NAMALWA (cell line): ENCODE measurements at places on chromosomes 5 and 9.

DNA sequence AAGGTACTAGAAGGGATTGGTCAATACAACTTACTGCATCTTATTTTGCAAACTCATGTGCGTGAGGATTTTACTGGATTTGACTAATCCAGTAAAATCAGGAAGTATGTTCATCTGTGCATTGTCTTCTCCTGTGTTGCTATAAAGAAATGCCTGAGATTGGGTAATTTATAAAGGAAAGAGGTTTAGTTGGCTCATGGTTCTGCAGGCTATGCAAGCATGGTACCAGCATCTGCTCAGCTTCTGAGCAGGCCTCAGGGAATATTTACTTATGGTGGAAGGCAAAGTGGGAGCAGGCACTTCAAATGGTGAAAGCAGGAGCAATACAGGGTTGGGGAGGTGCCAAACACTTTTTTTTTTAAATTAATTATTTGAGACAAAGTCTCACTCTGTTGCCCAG, 2199.5 kb upstream of the WWC1 start:
- DNase-seq: no peak

DNA sequence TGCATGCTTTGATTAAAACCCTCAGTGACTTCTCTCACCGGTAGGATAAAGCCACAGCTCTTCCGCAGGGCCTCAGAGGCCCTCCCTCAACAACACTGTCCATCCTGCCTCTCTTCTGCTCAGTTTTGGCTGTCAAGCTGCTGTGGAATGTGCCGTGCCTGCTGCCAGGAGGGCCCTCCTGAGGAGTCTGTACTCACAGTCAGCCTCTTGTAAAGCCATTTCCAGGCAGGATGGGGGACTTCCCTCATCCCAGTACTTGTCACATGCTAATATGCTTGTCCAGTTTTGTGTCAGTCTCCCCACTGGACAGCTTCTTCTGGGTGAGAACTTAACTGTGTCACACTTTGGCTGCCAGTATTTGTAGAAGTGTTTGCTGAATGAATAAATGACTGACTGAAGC, 13.9 kb upstream of the DDX41 start:
- DNase-seq: no peak

DNA sequence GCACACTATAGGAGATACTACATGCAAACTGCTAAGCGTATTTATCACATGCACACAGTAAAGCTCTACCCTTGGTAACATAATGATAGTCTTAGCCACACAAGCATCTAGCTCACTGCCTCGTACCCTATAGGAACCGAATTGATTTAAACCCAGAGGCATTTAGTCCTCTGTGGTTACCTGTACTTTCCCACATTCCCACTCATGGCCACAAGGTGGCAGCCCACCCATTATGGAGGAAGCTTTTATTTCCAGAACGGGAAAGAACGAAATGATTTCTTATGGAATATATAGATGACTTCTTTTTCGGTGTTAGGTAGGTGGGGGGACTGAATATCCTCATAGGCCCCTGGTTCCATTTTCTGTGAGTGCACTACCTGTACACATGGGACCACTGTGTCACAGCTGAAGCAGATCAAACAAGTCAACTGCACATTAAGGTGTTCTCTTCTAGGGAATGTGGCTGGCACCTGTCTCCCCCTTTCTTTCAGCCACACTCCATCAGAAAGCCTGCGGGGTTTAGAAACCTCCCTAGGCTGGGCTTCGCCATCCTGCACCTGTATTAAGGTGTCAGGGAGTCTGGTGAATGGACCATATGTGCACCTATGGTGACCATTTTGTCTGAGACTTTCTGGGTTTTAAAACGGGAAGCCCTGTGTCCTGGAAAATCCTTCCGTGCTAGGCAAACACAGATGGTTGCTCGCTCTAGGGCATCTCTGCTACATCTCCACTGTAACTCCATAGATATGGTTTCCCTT, 313.2 kb downstream of the SLIT3 start:
- peak; percentile 66 for DNase-seq

DNA sequence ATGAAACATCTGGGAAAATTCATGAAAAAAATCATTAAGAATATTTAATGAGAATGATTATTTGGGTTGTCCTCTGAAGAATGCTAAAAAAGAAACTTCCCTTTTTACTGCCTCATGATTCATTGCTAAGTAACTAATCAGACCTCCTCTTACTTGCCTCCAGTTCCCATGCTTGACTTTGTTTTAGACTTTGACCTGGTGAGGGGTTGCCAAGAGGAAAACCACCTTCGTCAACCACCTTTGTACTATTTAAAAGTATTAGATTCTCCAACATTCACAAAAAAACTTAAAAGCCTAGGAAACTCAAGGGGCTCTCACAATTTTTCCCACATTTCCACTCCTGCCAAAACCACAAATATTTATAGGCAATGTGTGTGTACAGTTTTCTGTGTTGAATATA, 115.2 kb upstream of the ST8SIA4 start:
- DNase-seq: no peak

DNA sequence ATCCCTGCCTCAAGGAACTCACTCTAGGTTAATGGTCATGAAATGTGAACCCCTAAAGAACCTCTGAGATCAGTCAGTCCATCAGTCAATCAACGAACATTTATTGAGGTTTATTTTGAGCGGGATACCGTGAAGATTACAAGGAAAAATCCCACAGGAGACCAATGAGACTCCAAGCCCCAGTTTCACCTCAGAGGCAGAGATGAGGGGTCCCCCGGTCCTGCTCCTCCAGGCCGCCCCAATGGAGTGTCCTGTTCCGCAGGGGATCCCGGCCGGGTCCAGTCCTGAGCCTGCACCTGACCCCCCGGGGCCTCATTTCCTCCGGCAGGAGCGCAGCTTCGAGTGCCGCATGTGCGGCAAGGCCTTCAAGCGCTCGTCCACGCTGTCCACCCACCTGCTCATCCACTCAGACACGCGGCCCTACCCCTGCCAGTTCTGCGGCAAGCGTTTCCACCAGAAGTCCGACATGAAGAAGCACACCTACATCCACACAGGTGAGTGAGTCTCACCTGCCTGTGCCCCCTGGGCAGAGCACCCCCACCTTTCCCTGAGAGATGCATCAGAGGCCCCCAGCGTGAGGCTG, 11.0 kb downstream of the GFI1B start:
- no peak for DNase-seq

GRCh38 chr9:33354651-33355211, 47.6 kb downstream of the AQP7 start:
- no peak for DNase-seq

DNA sequence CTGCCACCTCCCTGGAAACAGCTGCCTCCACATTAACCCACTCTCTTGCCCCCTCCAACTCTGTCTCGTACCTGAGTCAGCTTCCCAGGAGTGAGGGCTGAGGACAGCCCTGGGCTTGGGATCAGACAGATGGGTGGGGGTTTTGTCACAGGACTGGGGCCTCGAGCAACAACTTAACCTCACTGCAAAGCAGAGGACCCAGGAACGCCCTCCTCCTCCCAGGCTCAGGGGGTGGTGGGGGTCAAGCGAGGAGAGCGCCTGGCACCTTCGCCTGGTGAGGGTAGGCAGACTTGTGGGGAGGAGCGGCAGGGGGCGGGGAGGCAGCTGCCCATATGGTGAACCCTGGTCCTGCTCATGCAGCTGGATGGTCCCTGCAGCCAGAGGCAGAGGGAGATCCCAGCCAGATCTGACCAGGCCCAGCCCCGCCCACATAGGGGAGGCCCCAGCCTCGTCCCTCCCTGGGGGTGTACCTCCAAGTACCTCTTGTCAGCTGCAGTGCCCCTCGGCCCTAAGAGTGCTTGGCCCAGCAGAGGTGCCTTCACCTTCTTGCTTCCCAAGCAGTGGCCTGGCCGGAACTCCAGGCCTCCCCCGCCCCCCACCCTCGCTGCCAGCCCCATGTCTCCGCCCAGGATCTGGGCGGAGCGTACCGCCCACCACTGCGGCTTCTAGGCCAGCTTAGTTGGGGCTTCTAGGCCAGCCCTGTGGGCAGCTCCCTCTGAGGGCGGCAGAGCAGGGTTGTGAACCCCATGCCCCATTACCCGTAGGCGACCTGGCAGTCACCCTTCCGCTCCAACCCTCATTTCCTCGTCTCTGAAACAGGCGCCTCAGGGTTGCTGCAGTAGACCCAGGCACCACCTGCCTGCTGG, at the start of gene SARDH:
TSS of gene SARDH (minus strand) at position 579 of the 866 bp plus-strand sequence. CDS start 4,179 bp downstream, outside the sequence.
- DNase-seq: peak; percentile 30

DNA sequence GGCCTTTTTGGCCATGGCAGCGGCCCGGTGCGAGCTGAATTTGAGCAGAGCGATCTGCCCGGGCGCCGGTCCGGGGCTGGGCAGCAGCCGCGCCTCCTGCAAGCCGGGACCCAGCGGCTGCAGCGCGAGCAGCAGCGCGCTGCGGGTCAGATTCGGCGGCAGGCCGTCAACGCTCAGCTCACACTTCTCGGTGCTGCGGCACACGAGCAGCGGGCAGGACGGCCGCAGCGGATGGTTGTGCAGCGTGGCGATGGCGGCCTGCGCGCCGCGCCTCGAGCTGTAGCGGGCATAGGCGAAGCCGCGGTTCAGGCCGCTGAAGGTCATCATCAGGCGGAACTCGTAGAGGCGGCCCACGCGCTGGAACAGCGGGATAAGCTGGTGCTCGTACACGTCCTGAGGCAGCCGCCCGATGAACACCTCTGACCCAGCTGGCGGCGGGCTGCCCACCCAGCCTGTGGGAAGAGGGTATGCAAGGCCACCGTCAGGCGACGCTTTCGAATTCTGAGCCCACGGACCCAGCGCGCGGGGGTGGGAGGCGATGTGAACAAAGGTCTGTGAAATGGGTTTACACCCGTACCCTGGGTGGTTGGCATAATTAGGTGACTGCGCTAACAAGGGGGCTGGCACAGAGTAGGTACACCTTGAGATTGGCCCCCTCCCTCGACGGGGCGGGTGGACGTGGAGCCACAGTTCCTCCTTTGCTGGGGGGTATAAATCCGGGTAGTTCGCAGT, 755 bp downstream of the DND1 start:
- DNase-seq: no peak

- no peak for DNase-seq
These were observed 139.2 kb upstream of the SLC30A5 start for GRCh38 chr5:68954618-68954910.

DNA sequence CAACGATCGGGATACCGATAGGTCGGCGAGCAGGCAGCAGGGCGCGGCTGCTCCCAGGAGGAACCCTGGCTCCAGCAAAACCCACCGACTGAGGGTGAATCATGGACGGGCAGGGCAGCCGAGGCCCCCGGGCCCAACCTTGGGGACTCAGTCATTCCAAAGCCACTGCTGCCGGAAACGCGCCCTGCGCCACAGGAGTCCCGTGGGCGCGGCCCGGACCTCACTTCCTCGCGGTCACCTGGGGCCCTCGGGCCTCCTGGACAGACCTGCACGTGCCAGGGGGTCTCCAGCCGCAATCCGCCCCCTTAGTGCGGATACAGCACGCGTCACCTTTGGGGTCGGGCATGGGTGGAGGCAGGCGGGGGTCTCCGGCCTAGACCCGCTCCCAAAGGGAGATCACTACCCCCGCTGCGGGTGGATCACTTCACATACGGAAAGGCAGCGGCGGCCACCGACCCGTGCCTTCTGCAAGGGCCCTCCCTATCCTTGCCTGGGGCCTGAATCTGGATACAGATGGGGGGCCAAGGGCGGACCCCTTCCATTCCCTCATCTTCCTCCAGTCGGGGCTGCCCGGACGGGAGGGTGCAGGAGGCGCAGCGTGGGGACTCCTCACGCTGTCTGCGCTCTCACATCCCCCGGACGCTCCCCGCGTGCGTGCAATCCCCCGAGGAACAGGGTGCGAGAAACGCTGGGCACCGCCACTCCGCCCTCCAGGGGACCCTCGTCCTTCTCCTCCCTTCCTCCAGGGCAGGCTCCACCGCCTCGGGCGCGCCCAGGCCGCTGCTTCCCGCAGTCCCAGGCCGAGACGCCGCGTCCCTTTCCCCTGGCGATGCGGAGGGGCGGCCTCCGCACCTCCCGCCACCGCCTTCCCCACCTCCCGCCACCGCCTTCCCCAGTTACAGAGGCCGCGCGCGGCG, 586 bp downstream of the TXN start:
- DNase-seq: peak; percentile 33

DNA sequence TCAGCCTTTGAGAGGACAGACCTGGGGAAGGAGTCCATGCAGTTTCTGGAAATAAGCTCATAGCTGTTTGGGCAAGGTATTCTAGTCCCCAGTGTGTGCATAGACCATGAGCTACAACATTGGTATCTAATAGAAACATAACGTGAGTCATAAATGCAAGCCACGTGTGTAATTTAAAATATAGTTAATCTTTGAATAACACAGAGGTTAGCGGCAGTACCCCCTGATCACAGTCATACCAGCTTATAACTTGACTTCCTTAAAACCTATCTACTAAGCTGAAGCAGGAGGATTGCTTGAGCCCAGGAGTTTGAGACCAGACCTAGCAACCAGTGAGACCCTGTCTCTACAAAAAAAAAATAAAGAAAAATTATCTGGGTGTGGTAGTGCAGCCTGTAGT, 46.4 kb upstream of the CPEB4 start:
- no peak for DNase-seq

DNA sequence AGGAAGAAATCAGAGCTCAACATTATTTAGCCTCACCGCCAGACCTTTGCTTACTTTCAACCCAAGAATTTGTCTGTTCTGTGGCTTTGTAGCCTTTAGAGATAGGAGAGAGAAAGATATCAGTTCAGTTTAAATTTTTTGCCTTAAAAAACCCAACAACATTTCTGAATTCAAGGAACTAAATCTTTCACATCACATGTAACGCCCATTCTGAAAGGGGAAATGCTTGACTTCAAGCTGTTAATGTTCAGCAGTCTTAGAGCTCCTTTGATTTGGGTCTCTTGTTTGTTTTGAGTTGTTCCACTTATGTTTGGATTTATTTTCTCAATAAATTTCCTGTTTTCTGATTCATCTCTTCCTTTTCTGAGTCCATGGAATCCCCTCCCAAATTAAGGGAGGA, 294.5 kb downstream of the ARHGAP26 start:
- no peak for DNase-seq

DNA sequence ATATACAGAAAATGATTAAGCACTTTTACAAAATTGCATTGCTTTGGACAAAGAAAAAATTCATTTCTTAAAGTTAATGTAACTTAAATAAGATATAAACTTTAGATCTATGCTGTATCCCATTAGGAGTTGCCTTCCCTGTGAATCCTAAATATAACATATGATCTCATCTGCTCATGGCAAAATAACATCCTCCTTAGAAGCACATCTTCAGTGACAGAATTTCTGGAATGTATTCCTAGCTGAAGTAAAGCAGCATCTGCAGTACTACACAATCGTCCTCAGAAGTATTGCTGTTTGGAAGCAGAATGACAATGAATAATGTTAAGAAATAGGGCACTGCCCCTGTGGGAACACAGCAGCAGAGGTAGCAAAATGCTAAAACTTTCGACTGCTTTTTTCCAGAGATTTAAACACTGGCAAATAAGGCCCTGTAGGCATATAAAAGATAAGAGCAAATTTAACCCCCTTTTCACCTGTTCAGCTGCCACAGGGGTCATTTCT, 571.0 kb downstream of the PTPRD start:
- DNase-seq: no peak

DNA sequence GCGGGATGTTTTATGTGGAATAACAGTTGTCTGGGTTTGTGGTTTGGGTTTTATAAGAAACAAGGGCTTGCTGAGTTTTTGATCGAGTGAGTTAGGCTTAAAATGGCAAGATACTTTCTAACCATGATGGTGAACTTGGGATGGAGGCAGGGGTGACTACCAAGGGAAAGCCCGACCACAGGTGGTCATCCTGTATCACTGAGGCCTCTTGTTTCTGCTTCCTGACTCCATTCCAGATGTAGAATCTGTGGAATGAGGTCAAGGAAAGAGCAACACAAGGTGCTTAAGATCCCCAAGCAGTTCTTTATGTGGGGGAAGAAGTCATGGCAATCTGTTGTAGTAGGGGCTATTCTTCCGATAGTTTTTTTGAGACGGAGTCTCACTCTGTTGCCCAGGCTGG, 122.3 kb downstream of the GOLPH3 start:
- DNase-seq: no peak
